Neural crest cell (in vitro differentiated cells): ENCODE measurements at places on chromosomes 11 and 22.
A peak's percentile ranks its signal among the peaks of the same experiment; 100 is the strongest.

GRCh38 chr11:87604350-87604749 is 566.6 kb downstream of the TMEM135 start:
- DNase-seq, result no peak

GRCh38 chr11:60974726-60975125 is 3.2 kb downstream of the CD6 start:
- peak; percentile 45 for DNase-seq

- DNase-seq, result no peak
These were observed 52.4 kb downstream of the MCM5 start for GRCh38 chr22:35452351-35452781.

- no peak for DNase-seq
These were observed 26.9 kb upstream of the CSTF3 start for GRCh38 chr11:33187998-33188722.

DNA sequence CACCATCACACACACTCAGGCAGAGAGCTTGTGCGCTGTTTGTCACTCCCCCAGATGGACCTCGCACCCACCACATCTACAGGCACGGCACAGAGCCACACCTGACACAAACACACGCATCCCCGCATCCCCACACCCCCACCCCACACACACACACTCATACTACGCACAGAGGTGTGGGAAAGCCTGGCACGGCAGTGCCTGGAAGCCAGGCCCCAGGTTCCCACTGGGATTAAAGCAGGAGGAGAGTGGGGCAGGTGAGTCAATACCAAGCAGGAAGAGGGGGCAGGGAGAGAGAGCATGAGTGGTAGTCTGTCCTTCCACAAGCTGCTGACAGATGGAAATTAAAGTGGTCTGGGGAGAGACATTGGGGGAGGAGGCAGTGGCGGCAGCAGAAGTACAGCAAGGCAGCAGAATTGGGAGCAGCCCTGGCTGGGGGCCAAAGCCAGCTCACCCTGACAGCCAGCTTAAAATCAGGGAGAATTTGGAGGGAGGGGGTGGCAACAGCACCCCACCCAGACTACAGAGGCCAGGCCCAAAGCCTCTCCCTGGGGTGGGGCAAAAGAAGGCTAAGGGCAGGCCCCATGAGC is 20.7 kb downstream of the TNKS1BP1 start:
- DNase-seq, result no peak

DNA sequence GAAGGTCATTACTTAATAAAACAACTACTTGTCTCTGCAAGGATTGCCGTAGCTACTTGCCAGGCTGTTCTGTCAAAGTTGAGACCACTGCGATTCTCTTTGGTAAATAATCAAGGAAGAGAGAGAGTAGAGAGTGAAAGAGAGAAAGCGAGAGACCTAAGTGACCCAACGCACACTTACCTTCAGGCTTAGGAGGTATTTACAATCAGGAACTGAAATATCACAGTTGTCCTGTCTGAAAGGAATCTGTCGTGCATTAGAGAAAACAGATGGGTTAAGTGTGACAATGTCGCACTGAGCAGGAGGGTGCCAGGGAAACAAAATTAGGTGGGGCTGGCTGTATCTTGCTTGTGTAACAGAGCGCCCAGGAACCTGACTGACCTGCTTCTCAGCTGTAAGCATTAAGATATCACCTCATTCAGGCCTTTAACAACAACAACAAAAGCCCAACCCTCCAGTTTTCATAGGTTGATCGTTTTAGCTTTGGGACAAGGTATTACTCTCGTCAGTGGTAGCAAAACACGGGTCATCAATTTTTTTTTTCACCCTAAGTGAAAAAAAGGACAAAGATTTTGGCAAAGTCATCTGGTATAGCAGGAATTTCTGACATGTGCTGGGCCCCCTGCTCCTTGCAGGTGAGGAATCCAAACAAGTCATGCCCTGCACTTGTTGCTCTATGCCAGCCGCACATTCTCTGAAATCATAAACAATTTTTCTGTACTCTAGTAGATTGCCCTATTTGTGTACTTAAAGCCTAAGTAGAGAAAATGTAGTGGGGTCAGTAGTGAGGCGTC is at the start of gene MUC15:
Gene MUC15, minus strand, starts transcription at position 403 of the 794 bp plus-strand sequence. CDS start 5,169 bp downstream, outside the sequence.
- no peak for DNase-seq

DNA sequence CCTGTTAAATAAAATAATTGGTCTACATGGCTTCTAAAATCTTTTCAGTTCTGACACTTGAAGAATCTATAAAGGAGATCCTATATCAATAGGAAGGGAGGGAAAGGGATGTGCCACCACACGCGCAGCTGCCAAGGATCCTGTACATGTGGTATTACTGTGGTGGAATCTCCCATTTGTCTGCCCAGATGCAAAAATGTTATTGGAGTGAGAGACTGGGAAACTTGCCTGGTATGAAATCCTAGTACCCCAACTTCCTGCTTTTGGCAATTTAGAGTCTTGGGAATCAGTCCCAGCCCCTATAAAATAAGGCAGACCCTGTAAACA is 81.9 kb upstream of the PICALM start:
- DNase-seq, result no peak

- no peak for DNase-seq
These were observed 1.2 kb upstream of the TBC1D10A start for GRCh38 chr22:30327864-30328345.

- DNase-seq, result no peak
These were observed 56.8 kb downstream of the CD82 start for GRCh38 chr11:44622190-44622650.

DNA sequence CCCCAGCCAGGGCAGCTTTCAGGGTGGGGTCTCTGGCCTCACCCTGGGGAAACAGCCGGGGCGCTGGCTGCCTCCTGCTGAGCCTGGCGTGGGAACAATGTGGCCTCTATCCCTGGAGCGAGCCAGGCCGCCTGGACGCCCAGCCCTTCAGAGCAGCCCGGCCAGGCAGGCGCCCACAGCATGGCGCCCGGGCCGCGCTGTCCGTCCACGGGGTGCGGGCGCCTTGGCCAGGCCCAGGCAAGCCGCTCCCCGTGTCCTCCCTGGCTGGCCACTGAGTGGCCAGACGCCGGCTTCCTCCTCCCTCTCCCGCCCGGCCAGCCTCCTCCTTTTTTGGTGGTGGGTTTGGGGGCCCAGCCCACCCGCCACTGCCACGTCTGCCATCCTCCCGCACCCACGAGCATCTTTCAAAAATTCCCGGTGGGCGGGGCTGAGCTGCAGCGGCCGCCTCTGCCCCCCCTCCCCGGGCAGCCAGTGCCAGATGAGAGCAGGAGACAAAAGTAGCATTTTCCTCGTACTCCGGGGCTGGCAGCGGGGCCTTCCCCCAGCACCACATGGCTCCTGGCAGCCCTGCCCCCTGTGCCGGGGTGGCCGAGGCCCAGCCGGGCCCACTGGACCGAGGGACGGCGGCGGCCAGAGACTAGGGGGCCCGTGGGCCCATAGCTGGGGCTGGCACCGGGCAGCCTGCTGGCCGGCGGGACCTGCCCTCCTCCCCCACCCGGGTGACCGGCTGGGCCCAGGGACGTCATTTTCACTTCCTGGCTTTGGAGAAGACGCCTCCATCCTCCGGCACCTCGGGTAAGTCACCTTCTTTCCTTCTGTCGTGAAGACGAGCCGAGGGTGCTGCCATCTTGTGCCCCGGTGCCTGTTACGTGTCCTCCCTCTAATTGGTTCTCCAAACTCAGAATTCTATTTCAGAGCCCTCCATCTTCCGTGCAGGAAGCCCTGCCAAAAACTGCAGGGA is 70.2 kb upstream of the PPARA start:
- DNase-seq, result no peak

- peak; percentile 81 for DNase-seq
These were observed 69.0 kb upstream of the SYT13 start for GRCh38 chr11:45354976-45355705.

GRCh38 chr22:29842740-29843139 is 4.7 kb upstream of the ASCC2 start:
- DNase-seq, result no peak

- DNase-seq, result no peak
These were observed 28.0 kb upstream of the CABP7 start for GRCh38 chr22:29691636-29692326.

GRCh38 chr11:62410972-62411371 is 7.9 kb upstream of the SCGB1A1 start:
- DNase-seq, result no peak

GRCh38 chr11:72736452-72737069 is 15.6 kb downstream of the ARAP1 start:
- DNase-seq, result no peak

GRCh38 chr11:78350091-78350645 is 67.5 kb downstream of the GAB2 start:
- DNase-seq, result no peak

- DNase-seq, result no peak
These were observed 51.5 kb downstream of the LHFPL7 start for GRCh38 chr22:24894998-24895397.

DNA sequence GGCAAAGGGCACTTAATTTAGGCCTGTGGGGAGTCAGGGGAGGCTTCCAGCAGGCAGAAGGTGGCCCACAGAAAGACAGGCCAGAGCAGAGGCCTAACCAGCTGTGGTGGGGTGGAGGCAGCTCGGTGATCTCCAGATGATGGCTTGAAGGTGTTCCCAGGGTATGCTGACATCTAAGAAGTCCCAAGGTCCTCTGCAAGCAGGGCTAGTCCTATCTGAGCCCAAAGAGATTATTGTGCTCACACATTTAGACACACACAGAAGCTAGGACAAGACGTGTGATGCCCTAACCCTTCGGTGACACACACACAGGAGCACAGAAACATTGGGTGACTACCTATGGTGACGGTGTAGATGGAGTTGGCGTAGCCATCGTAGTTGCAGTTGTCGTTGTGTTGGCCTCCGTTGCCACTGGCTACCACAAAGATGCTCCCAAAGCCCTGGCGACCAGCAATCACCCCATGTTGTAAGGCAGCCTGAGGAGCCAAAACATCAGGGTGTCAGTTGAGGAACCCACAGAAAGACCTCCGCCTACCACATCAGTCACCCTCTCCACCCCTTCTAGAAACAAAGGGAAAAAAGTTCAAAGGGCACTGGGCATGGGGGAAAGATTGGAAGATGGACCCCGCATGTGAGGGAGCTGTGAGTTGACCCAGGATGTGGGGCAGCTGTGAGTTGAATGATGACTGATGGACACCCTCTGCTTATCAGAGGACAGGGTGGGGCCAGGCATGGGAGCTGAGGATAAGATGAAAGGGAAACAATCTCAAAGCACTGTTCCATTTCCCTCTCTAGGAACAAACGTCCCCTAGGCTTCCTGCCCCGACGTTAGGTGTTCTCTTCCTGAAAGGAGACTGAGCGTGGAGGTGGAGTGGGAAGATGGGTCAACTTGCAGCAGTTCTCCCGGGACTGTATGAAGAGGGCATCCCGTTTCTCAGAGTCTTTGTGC is 7.9 kb downstream of the PCSK7 start:
- no peak for DNase-seq

- DNase-seq, result no peak
These were observed 252.9 kb downstream of the ETS1 start for GRCh38 chr11:128334311-128335044.

GRCh38 chr11:116871248-116871647 is 33.8 kb upstream of the APOA1 start:
- DNase-seq, result no peak

- DNase-seq, result no peak
These were observed 41.6 kb downstream of the CD44 start for GRCh38 chr11:35180317-35181233.

DNA sequence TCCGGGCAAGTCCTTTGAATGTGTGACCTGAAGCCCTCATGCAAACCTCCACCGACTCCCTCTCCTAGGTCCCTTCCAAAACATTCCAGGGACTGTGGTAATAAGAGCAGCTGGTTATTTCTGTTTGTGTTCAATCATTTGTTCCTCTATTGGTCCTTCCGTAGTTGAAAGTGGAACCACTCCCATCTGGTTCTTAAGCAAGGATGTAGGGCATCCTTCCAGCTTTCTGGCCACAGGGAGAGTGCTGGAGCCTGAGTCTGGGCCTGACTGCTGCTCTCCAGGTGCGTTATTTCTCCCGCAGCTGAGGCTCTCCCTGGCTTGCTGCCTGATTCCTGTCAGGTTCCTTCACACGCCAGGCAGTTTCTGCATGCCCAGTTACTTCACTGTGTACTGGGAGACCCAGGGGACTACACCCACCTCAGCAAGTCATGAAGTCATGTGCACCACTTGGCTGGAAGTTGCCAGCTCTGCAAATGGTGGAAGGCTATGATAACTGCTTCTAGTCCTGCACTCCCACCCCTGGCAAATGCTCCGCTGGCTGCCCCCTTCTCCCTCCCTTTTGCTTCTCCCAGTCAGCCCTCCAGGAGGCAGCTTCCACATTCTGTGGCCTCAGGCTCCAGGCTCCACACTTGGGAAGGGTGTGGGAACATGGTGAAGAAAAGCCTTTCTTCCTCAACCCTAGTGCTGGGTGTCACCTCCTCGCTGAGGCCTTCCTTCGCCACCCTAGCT is 4.0 kb upstream of the ALX4 start:
- DNase-seq, result no peak

DNA sequence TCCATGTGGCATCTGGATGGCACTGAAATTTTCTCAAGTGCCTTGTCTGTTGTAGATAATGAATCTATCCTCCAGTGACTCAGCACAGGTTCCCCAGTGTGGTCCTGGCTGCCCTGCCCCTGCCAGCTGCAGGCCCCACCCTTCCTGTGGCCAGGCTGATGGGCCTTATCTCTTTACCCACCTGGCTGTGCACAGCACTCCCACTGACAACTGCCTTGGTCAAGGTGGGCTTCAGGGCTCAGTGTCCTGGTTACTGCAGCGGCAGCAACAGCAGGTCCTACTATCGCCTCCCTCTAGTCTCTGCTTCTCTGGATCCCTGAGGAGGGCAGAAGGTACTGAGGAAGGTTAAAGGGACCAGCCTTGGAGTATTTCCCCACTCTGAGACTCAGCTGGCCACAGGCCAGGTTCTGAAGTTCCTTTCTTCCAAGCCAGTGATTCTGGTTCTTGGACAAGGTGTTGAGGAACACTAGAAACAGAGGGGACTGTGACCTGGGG is 3.1 kb downstream of the HMBS start:
- DNase-seq, result no peak

DNA sequence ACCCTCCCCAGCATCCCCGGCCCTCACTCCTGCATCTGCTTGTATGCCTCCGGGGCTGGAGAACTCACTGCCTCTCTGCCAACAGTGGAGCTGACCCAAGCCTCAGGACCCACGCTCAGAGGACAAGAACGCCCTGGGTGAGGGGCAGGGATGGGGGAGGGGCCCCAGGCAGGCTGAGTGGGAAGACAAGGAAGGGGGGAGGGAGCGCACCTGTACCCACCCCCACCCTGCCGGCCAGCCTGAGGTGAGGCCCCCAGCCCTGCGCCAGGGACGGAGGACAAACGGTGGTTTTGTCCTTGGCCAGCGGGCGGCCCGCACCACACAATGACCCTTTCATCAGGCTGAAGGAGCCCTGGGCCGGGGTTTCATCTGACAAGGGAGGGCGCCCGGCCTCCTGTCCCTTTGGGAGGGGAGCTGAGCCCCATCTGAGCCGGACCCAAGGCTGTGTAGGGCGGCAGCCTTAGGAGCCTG is 10.0 kb downstream of the WNT7B start:
- peak; percentile 51 for DNase-seq

- DNase-seq, result no peak
These were observed 17.0 kb downstream of the IL17REL start for GRCh38 chr22:49995361-49996118.
